ENCODE measurements at places on chromosomes 5 and 9.

DNA sequence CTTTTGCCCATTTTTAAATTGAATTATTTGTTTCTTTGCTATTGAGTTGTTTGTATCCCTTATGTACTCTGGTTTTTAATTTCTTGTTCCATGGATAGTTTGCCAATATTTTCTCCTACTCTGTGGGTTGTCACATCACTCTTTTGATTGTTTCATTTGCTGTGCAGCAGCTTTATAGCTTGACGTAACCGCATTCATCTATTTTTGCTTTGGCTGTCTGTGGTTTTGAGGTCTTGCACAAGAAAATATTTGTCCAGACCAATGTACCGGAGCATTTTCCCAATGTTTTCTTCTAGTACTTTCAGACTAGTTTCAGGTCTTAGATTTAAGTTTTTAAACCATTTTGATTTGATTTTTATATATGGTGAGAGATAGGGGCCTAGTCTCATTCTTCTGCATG, 36.2 kb upstream of the ZNF366 start:
- no peak for DNase-seq

- no peak for DNase-seq
These were observed 24.3 kb downstream of the RAD23B start for GRCh38 chr9:107307331-107307730.

DNA sequence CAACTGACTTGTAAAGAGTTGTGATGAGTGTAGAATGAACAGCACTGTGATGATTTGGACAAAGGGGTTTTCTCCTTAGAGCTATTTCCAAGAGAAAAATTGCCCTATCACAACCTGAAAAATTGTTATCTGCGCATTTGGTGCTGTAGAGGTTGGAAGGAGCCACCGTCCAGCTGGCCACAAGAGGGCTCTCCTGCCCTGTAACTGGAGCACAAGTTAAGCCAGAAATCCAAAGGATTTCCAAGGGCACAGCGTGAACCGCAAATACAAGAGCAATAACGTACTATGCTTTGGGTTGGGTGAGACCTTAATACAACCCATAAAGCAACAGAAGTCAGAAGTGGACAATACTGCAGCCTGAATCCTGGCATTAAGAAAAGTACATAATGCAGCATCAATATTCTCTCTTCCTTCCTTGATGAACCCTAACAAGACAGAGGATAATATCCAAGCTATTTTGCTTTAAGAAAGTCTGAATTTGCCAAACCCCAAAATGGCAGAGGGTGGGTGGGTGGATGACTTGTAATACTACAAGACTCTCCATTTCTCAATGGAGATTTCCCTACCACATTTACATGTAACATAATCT, 56.8 kb upstream of the SMIM32 start:
- no peak for DNase-seq

GRCh38 chr5:53167836-53168235, 58.3 kb upstream of the MOCS2 start:
- no peak for DNase-seq

DNA sequence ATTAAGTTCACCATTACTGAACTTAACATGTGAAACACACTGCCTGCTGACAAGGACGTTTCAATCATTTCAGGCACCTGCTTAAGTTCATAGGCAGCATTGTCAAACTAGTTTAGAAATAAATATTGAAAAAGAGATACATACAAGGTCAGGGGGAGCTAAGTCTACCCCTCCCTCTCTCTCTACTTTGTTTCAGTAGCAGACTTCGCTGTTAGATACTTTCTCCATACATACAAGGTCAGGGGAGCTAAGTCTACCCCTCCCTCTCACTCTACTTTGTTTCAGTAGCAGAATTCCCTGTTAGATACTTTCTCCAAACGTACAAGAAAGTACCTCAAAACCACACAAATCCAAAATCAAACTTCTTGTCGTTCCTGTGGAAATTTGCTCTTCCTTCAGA, 387.4 kb upstream of the PDE4D start:
- no peak for DNase-seq

- DNase-seq, result no peak
These were observed 15.2 kb downstream of the GBGT1 start for GRCh38 chr9:133148199-133149129.

DNA sequence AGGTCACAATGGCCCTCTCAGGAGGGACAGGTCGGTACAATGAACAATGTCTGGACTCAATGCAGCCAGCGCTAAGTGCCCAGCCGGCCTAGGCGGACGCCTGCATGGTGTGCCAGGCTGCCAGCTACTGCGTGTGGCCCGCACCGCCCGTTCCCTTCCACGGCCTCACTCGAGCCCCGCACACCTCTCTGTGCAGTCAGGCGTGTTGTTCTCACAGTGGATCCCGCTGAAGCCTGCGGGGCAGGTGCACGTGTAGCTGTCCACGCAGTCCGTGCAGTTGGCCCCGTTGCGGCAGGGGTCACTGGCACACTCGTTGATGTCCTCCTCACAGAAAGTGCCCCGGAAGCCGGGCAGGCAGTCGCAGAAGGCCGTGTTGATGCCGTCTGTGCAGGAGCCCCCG, 26.7 kb upstream of the SEC16A start:
- DNase-seq, result no peak

GRCh38 chr9:109641372-109641659, 138.7 kb upstream of the PALM2AKAP2 start:
- no peak for DNase-seq

DNA sequence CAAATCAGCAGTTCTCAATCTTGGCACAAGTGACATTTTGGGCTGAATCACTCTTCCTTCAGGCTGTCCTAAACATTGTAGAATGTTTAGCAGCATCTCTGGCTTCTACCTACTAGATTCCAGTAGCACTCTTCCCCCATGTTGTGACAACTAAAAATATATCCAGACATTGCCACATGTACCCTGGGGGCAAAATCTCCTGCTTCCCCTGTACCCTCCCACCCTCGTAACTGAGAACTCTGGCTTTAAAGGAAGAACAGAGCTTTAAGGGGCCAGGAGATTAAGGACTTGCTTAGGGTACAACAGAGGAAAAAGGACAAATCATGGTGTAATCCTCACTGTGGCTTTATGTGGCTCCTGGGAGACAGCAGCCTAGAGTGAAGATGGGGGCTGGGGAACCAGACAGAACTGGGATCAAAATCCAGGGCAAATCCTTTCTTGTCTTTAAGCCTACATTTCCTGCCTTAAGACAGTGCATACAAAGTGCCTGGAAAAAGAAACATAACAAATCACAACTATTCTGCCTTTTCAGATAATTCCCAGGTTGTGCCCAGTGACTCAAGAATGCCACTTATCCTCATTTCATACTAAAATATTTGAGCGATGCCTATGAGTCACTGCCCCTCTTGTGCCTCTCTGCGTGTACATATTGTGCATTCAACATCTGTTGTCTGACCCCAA, 109.3 kb downstream of the DAPK1 start:
- DNase-seq, result no peak

GRCh38 chr9:130448035-130448624, 3.4 kb downstream of the ASS1 start:
- no peak for DNase-seq

DNA sequence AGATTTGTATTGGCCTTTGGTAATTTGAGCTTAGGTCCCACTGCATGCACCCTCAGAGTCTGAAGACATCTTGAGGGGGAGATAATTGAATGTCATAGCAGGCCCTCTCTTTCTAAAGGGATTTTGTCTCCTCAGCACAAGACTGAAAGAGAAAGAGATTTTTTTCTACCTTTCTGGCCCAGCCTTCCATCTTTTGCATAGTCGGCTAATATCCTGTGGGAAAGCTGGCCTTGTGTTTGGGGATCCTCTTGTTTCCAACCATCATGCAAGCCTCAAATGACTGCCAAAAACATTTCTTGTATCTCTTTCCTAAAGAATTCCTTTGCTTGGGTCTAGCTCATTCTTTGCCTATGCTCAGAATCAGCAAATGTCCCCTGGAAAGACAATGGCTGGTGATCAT, 42.0 kb upstream of the CDK5RAP2 start:
- no peak for DNase-seq

GRCh38 chr5:180281706-180282105, 10.2 kb downstream of the MAPK9 start:
- no peak for DNase-seq

- no peak for DNase-seq
These were observed 100.4 kb downstream of the NREP start for GRCh38 chr5:111656580-111656979.

GRCh38 chr9:30197954-30198353, 2186.5 kb upstream of the ACO1 start:
- no peak for DNase-seq

- DNase-seq, result no peak
These were observed 185.8 kb upstream of the NREP start for GRCh38 chr5:111942661-111943401.

DNA sequence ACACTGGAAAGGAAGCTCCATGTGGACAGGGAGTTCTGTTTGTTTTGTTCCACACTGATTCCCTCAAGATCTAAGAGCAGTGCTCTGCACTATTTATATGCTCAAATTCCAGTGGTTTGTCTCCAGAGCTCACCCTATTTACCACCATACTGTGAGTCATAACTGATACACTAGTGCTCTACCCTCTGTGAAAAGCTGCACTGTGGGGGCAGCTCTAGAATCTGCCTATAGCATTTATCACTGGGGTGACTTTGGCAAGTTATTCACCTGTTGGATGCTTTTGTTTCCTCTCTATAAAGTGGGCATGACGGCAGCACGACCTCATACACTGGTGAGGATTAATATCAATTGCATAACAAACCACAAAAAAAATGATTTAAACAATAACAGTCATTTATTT, 307.8 kb downstream of the NR2F1-AS1 start:
- DNase-seq, result no peak

DNA sequence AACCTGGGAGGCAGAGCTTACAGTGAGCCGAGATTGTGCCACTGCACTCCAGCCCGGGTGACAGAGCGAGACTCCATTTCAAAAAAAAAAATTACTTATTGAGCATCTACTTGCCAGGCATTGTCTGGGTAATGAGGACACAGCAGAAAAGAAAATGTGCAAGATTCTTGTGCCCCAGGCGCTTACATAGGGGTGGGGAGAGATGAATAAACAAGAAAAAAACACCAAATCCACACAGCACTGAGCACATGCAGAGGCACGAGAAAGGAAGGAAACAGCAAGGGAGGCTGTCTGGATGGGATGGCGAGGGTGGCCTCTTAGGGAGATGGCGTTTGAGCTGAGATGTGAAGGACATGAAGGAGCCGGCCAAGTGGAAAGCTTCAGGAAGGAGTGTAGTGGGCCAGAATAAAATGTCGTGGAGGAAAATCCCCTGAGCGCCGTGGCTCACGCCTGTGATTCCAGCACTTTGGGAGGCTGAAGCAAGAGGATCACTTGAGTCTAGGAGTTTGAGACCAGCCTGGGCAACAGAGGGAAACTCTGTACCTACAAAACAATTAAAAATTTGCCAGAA, 13.9 kb downstream of the DYNC2I2 start:
- DNase-seq, result no peak

DNA sequence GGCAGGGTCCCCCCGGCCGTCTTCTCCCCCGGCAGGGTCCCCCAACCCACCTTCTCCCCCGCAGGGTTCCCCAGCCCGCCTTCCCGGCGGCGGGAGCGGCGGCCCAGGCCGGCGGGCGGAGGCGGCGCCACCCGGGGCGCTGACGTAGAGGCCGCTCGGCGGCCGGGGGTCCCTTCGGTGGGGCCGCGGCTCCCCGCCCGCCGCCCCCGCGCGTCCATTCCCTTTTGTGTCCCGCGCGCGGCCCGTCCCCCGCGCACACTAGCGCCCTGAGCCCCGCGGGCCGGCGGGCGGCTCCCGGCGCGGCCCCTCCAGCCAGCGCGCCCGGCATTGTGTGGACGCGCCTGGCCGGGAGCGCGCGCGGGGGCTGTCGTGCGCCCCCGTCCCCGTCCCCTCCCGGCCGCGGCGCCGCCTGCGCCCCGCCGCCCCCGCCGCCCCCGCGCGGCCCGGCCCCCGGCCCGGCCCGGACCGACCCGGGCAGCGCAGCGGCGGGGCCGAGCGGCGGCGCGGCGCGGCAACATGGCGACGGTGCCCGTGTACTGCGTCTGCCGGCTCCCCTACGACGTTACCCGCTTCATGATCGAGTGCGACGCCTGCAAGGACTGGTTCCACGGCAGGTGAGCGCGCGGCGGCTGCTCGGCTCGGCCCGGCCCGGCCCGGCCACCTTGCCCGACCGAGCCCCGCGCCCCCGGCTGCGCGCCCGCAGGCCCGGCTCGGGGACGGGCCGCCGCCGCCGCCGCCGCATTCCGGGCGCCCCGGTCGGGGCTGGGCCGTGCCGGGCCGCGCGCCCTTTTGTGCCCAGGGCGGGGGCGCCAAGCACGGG, at the start of gene PHF2:
TSS of gene PHF2 (plus strand) at position 327 of the 820 bp plus-strand sequence. CDS start at position 517, 190 bp downstream.
- no peak for DNase-seq

DNA sequence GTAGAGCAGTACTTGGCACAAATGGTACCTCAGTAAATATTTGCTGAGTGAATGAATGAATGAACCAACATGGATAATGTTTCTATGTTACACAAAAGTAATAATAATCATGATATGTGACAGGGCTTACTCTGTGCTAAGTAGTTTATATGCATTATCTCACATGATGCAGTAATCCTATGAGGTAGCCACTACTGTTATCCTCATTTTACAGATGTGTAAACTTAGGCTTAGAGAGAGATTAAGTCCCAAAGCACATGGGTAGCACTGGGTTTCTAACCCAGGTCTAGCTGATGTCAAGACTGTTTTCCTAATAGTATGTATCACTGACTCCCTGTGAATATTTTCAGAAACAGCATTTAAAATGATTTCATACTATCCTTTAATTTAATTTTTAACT, 44.1 kb upstream of the VDAC1 start:
- DNase-seq, result no peak

DNA sequence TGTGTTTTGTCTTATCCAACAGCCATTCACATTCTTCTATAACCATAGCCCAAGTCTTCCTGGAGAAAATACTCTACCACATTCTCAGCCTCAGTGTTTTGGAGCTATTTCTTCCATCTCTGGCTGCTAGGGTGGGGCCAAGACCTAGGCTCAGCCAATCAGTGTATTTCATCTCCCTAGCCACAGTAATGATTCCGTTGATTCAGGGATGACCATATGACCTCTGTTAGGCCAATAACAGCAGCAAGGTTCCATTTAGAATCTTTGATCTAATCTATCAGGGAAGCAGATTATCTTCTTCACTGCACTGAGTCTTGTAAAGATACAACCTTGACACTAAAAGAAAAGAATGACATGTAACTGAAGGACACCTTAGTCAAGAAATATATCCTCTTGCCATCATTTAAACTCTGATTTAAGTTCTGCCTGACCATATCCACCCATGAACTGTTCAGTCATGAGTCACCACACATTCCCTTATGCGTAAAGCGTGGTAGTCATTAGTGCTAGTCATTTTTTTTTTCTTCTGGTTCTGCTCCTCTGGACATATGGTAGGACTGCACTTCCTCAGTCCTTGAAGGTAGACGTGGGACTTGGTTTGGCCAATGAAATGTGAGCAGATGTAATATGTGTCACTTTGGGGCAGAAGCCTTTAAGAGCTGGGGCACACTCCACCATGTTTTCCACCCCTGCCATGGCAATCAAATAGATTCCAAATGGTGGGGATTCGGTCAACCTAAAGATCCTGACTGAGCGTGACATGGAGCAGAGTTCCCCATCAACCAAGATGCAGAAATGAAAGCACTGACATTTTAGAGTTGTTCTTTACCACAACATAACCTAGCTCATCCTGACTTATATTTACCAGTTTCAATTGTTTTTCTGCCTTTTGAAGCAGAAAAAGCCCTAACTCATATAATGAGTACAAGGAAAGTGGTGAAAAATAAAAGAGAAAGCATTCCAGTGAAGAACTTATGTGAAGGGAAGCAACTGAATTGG, 12.7 kb upstream of the PRELID2 start:
- no peak for DNase-seq

GRCh38 chr5:169242175-169242848, 58.6 kb downstream of the SLIT3 start:
- DNase-seq, result no peak

Data from cortex of kidney (tissue), 1 donor.